Esophagus squamous epithelium (tissue), 5 donors: ENCODE measurements at places on chromosomes 12 and 14.

DNA sequence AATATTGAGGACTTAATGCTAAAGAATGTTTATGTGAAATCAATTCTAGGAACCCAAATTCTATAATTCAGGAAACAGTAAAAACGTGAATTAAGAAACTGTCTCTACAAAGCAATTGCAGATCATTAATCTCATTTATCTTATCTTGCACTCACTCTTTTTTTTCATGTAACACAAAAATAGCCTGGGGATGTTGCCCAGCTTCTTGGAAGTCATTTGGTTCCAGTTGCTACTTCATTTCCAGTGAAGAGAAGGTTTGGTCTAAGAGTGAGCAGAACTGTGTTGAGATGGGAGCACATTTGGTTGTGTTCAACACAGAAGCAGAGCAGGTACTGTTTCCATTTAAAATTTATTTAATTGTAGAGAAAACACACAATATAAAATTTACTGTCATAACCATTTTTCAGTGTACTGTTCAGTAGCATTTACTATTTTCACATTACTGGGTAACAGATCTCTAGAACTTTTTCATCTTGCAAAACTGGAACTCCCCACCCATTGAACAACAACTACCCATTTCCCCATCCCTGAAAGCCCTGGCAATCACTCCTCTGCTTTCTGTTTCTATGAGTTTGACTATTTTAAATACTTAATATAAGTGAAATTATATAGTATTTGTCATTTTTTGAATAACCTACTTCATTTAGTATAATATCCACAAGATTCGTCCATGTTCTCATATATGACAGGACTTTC lies 9.7 kb downstream of the CLEC6A start:
- DNase-seq = no peak

DNA sequence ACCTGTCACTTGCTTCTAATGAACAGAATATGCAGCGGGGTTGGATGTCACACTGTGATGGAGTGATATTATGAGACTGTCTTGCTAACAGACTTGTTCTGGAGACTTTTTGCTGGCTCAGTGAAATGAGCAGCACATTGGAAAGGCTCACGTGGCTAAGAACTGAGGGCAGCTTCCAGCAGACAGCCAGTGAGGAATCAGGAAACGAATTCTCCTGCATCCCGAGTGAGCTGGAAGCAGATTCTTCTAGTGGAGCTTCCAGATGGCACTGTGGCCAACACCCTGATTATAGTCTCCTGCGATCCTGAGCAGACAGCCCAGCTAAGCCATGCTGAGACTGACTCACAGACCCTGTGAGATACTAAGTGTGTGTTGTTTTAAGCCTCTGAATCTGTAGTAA lies 16.1 kb upstream of the TSPAN9 start:
- no peak for DNase-seq

GRCh38 chr12:108616941-108617858 lies 16.5 kb downstream of the SELPLG start:
- no peak for DNase-seq

DNA sequence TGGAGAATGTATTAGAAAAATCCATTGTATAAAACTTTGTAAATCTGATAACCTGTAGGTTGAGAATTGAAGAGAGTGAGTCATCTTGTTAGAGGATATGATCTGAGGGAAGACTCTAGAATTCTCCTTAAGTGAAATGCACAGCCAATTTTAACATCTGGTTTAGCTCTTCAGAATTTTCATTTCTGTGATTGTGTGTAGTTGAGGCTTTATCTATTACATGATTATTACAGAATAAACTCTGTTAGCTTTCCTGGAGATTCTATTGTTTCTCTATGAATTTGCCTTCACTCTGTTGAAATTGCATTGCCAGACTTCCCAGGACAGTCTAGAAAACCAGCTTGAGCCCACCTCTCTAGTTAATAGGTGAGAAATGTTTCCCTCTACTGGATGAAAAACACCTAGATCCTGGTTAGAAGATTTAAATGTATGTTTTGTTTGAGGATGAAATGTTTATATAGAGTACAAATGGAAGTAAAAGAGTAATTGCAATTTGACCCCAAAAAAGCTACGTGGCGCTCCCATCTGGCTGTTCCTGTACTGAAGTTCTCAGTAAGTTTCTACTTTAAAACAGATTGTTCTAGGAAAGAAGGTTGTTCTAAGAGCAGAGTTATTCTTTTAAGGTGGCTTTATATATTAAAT lies 2.9 kb downstream of the NUDT4 start:
- DNase-seq = no peak

GRCh38 chr12:26278666-26279065 lies 83.3 kb downstream of the SSPN start:
- DNase-seq = no peak

GRCh38 chr12:278046-278445 lies 15.4 kb upstream of the SLC6A13 start:
- no peak for DNase-seq

- DNase-seq = no peak
Observed at GRCh38 chr14:94773061-94773648, 3.2 kb upstream of the GSC start.

DNA sequence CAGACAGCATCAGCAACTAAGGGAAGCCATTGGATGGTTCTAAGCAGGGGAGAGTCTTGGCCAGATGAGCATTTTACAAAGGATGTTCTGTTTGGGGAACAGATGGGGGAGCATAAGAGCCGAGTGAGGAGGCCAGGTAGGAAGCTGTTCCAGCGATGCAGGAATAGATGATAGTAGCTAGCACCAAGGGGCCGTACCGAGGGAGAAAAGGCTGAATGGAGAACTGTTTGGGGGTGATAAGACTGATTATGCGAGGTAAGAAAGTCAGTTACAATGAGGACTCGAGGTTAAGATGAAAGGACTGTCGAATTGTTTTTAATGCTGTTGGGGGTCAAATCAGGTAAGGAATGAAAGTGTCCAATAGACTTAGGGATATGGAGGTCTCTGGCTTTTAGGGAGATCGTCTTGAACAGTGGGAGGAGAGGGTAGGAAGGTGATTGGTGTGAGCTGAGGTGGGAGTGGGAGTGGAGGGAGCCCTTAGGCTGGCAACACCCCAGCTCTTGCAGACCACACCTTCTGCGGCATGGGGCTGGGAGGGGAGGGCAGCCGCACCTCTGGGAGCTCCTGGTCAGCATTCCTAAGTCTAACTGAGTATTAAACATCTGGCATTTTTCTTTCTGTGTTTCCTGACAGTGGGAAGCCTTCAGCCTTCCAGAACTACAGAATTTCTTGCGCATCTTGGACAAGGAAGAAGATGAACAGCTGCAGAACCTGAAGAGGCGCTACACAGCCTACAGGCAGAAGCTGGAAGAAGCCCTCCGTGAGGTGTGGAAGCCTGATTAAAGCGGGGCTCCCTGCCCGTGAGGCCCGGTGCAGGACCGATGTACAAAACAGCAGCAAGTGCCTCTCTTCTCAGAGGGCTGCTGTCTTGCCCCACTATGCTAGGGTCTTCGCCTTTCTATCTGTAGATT lies 64.8 kb downstream of the GNS start:
- no peak for DNase-seq

DNA sequence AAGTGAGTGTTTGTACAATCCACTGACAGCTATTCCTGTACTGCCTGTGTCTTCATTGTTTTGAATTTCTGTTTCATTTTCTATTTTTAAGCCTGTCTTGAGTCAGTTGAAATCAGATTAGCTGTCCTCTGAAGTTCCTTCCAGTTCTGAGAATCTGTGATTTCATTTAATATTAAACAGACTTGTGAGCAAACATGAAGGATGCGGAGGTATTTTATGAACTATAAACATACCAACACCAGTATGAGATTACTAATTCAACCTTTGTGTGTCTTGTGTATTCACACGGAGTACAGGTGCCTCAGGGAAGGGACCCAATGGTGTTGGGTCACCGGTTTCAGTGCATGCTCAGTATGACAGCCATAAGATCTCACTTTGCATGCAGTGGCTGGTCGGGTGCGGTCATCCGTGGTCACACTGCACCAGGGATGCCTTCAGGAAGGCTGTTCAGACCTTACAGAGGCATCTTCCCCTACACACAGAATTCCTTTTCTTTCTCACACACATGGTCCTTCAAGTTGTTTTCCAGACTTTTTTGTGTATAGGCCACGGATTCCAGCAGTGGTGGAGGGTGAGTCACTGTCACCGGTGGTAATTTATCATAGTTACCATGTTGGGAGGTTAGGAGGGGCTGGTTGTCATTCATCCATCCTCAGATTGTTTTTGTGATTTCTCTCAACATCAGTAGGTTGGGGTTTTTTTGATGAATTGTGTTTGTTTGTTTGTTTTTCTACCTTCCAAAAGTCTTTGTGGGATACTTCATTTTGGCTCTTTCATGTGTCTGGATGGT lies 103.0 kb upstream of the SFSWAP start:
- no peak for DNase-seq
